ENCODE measurements at places on chromosomes 16 and 17. TPM values are rescaled to one million over a fixed set of nuclear protein-coding genes. Genes with fewer than 3 reads are reported as not detected.

DNA sequence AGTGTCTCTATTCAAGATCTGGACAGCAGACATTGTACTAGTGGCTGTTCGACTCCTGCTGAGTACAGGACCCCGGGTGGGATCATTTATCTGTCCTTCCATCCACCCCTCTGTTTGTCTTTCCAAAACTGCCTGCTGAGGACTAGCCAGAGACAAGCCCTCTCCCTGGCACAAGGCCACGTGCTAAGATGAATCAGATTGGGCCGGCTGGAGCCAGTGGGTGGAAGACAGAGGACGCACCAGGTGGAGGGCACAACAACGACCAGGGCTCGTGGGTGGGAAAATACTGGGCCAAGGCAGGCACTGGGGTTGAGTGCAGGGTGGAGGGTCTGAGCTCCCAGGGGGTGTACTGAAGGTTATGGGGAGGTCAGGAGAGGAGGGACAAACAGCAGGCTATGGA, 1.4 kb upstream of the CA7 start:
- no peaks in the 10 kb centered on the region for H3K4me1 ChIP-seq
- H3K27ac ChIP-seq: no peak overlapping the region
- H3K36me3 ChIP-seq: no peaks in the 10 kb centered on the region

- peaks cover 36% of the 10 kb centered on the region for H3K4me1 ChIP-seq
- no peak for DNase-seq
- H3K36me3 ChIP-seq: peaks cover 13% of the 10 kb centered on the region
- no peak overlapping the region for H3K4me3 ChIP-seq
- no peaks in the 10 kb centered on the region for H3K27me3 ChIP-seq
Observed at GRCh38 chr17:31250229-31250628, 46.8 kb downstream of the OMG start.

GRCh38 chr16:4111748-4112696, 4.2 kb downstream of the ADCY9 start:
- peak overlapping the region; percentile 63 for H3K27ac ChIP-seq
- peak overlapping the region; percentile 73 for H3K4me3 ChIP-seq
- peaks cover 32% of the 10 kb centered on the region for H3K4me1 ChIP-seq
- H3K36me3 ChIP-seq: peaks cover 16% of the 10 kb centered on the region

DNA sequence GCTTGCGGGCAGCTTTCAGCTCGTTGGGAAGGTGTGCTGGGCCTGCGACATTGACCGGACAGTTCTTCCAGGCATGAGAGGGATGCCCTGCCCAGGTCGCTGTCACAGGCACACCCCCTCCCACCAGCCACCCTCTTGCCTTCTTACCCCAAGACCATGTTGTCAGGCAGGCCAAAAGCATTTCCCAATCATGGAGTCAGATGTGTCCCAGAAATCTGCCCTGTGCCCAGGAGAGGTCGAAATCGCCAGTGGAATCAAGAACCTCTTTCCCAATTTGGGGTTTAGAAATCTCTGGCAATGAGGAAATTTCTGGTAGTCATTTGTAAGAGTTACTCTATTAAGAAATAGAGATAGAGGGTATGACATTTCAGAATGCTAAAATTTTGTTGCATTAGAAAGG, 177.1 kb downstream of the RAB11FIP4 start:
- H3K4me1 ChIP-seq: peaks cover 94% of the 10 kb centered on the region
- no peaks in the 10 kb centered on the region for H3K27me3 ChIP-seq
- peaks cover 46% of the 10 kb centered on the region for H3K36me3 ChIP-seq
- peak overlapping the region; percentile 35 for H3K4me3 ChIP-seq
- peak overlapping the region; percentile 94 for H3K27ac ChIP-seq
- no peak for DNase-seq

The CDRT4 gene
- total RNA-seq: 2.7 TPM

DNA sequence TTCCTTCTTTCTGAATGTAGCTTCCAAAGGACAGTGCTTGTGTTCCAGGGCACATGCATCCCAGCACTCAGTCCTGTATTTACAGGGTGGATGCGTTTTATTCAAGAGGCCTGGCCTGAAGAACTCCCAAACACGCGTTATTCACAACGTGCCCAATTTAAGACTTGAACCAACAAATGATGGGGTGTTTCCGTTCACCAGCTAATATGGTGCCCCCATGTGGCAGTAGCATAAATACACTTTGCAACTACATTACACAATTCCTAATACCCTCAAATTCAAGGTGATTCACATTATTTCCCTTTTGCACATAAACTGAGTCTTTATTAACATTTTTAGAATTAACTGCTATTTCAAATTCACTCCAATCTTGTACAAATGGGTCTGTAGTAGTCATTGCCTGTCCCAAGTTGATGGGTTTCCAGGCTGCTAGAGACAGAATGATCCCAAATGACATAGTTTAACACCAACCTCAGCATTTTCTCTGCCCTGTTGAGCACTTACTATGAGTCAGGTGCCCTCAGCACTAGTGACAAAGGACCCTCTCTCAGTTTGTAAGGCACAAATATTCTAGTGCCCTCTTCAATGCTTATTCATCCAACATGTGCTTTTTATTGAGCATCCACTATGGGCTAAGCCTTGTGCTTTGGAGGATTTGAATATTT, 26.9 kb downstream of the HSD17B2 start:
- no peak overlapping the region for H3K4me3 ChIP-seq
- no peak overlapping the region for H3K27ac ChIP-seq

The CES5A gene
- total RNA-seq: not detected

- H3K27me3 ChIP-seq: peaks cover 4% of the 10 kb centered on the region
- H3K36me3 ChIP-seq: no peaks in the 10 kb centered on the region
- H3K4me1 ChIP-seq: no peaks in the 10 kb centered on the region
- H3K27ac ChIP-seq: no peak overlapping the region
- no peak for DNase-seq
Observed at GRCh38 chr17:79647456-79647915, 36.6 kb upstream of the RBFOX3 start.

DNA sequence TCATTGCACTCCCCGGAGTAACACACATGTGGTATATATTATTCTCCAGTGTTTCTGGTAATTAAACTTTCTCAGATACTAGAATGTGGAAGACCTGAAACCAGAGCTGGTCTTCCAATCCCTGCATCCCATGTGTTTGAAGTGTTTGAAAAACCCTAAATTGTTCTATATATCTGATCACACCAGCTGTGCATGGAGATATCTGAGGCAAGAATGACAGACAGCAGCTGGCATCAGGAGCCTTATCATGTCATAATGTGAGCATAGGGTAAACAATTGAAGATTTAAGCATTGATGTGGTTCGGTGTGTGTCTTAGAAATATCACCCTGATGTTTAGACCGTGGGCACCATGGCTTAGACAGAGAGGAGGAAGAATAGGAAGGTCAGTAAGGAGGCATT, 251.0 kb downstream of the CDH11 start:
- no peaks in the 10 kb centered on the region for H3K27me3 ChIP-seq
- H3K4me1 ChIP-seq: peaks cover 4% of the 10 kb centered on the region
- no peaks in the 10 kb centered on the region for H3K36me3 ChIP-seq
- H3K4me3 ChIP-seq: no peak overlapping the region
- H3K27ac ChIP-seq: no peak overlapping the region

The ASB16 gene
- not detected for total RNA-seq

- H3K36me3 ChIP-seq: no peaks in the 10 kb centered on the region
- no peak overlapping the region for H3K4me3 ChIP-seq
- no peak overlapping the region for H3K27ac ChIP-seq
- H3K27me3 ChIP-seq: no peaks in the 10 kb centered on the region
Observed at GRCh38 chr16:30539000-30539964, 4.6 kb upstream of the ZNF747 start.

GRCh38 chr16:1361685-1362360, 10.1 kb downstream of the GNPTG start:
- peaks cover 42% of the 10 kb centered on the region for H3K36me3 ChIP-seq
- DNase-seq: no peak
- no peak overlapping the region for H3K27ac ChIP-seq
- H3K27me3 ChIP-seq: no peaks in the 10 kb centered on the region
- no peak overlapping the region for H3K4me3 ChIP-seq

GRCh38 chr16:87579691-87580090, 22.6 kb upstream of the JPH3 start:
- peaks cover 38% of the 10 kb centered on the region for H3K4me1 ChIP-seq
- DNase-seq: no peak
- no peak overlapping the region for H3K27ac ChIP-seq
- H3K36me3 ChIP-seq: no peaks in the 10 kb centered on the region
- no peaks in the 10 kb centered on the region for H3K27me3 ChIP-seq

The KRT25 gene
- not detected for total RNA-seq

The GCGR gene
- not detected for total RNA-seq

GRCh38 chr17:28908640-28909167, 5.8 kb upstream of the DHRS13 start:
- H3K4me3 ChIP-seq: no peak overlapping the region
- no peaks in the 10 kb centered on the region for H3K27me3 ChIP-seq
- peaks cover 85% of the 10 kb centered on the region for H3K36me3 ChIP-seq

GRCh38 chr17:28470266-28470913, 3.1 kb upstream of the SLC13A2 start:
- no peaks in the 10 kb centered on the region for H3K36me3 ChIP-seq
- peaks cover 52% of the 10 kb centered on the region for H3K27me3 ChIP-seq
- no peak overlapping the region for H3K27ac ChIP-seq
- H3K4me3 ChIP-seq: no peak overlapping the region
- H3K4me1 ChIP-seq: peaks cover 18% of the 10 kb centered on the region
- peak; percentile 60 for DNase-seq

DNA sequence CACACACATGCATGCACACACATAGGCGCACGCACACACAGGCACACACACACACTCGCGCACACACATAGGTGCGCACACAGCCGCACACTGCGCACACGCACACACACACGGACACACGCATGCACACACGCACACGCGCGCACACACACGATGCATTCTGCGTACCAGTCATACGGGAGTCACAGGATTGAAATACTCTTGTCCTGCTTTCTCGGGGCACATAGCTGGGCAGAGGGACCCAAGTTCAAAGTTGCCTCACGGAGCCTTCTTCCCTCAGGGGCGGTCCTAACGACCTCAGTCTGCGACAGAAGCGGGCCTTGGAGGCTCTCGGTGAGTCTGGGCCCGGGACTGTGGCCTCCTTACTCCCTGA, 56.0 kb downstream of the MRM1 start:
- no peak for DNase-seq
- H3K27ac ChIP-seq: no peak overlapping the region
- H3K27me3 ChIP-seq: peaks cover 35% of the 10 kb centered on the region
- peak overlapping the region; percentile 64 for H3K4me3 ChIP-seq
- no peaks in the 10 kb centered on the region for H3K4me1 ChIP-seq

The GAST gene
- total RNA-seq: not detected
